ENCODE measurements at places on chromosomes 1 and 21. TPM values are rescaled to one million over a fixed set of nuclear protein-coding genes. Genes with fewer than 3 reads are reported as not detected.

DNA sequence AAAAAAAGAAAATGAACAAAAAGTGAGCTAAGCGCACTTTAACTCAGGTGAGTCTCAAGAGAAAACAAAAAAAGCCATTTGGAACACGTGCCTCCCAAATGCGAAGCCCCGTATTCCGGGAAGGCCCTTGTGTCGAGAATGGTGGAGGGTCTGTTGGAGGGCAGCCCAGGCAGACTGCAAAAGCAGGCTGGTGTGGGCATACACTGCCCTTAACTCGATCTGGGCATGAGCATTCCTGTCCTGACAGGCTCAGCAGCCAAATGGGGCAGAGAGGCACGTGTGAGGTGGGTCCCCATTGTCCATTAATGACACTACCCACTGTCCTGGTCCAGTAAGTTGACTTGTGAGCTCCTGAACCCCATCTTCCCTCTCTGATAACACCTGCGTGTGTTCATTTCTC, 57.7 kb downstream of the EVA1C start:
- DNase-seq = no peak

- no peak for DNase-seq
Measured at GRCh38 chr1:213550804-213551203, 437.0 kb upstream of the PROX1 start.

DNA sequence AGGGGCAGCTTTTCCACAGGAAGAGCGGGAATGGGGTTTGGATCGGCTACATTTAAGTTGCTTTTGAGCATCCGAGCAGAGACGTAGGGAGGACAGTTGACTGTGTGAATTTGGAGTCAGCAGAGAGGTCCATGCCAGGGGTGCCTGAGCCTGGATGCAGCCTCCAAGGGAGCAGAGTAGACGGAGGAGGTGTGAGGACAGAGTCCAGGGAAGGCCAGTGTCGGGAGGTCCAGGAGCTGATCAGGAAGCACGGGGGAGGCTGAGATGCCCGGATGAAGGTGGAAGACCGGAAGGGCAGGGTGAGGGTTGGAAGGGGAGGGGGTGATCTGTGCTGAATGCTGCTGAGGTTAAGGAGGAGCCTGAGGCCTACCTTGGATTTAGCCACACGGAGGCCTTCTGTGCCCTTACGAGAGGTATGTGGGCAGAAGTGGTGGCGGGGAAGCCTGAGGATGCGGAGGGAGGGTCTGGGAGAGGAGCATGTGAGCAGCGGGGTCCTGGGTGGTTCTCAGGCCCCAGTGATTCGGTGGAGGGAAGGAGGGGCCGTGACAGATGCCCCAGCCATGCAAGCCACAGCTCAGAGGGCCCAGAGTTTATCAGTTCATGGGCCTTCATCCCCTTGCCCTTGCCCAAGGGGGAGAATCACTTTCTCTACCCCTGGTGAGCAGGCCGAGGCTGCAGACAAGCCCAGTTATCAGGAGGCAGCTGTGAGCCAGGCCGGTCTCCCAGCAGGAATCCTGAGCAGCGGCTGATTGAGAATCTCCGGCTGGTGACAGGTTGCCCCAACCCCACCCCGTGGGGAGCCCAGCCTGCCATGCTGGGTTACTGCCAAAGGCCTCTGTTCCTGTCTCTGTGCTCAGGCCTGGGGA, 54.0 kb upstream of the ACTL8 start:
- no peak for DNase-seq

DNA sequence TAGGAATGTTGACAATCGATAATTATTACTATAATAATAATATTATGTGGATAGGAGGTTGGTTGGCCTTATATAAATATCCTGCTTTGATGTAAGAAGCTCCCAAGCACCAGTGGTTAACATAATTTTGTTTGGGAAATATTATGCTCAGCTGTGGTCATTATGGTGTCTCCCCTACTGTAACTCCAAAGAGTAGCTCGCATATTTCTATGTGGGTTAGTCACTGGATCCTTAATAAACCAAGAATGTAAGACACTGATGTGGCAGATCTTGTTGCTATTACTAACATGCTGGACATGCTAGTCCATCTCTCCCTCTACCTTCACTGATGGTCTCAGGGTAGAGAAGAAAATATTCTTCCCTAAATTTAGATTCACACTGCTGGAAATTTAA, 79.2 kb upstream of the RALGPS2 start:
- no peak for DNase-seq

DNA sequence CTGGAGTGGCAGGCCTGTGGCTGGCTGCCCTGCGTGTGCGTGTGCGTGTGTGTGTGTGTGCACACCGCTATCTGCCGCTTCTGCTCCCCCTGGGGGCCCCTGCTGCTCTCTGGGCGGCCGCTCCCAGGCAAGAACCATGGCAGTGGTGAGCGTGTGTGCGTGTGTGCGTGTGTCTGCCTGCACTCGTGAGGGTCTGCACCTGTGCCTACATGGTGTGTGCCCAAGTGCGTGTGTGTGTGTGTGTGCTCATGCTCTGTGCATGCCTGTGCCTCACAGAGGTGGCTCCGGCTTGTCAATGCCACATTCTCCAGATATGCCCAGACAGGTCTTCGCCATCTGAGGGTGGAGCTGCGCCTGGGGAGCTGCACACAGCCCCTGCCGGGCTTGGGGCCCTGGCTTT, 18.7 kb upstream of the PEX10 start:
- no peak for DNase-seq

LCE2B gene
- total RNA-seq = not detected

HPCA gene
- not detected for total RNA-seq

- no peak for DNase-seq
Measured at GRCh38 chr1:109371341-109371739, 26.4 kb downstream of the SORT1 start.

- DNase-seq = no peak
Measured at GRCh38 chr21:16420031-16420724, 690.4 kb downstream of the USP25 start.

DNA sequence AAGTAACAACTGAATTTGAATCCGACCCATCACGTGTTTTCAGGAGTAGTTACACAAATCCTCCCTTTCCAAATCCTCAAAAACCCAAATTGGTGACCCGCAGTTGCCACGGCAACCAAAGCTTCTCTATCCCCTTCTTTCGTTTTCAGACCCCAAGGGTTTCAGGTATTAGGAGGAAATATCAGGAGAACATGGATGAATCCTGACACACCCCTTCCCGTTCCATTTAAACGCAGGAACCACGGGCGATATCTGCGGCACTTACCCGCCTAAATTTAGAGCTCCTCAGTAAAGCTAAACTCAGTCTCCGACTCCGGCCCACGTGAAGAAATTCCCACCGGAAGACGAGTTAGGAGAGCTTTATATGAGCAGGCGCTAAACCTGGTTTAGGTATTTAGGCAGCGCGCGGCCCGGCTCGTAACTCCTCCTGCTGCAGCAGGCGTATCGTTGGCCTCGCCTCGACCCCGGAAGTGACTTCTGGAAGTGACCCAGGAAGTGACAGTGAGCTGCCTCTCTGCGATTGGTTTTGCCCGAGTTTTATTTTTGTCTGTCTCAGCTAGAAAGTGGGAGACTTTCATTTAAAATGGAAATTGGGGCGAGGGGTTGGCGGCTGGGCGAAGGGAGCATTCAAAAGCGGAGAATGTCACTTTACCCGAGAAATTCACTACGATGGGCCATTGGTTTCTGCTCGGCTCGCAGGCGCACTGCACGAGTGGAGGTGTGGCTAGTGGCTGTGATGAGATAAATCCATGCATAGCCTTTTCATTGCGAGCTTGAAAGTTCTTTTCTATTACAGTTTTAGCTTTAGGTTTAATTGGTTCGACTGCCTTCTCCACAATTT, at the start of gene TAF1A:
Gene TAF1A (minus strand): TSS at position 472 of the 841 bp plus-strand sequence.
- peak; percentile 79 for DNase-seq

THEM4 gene
- total RNA-seq = 42.2 TPM

DNA sequence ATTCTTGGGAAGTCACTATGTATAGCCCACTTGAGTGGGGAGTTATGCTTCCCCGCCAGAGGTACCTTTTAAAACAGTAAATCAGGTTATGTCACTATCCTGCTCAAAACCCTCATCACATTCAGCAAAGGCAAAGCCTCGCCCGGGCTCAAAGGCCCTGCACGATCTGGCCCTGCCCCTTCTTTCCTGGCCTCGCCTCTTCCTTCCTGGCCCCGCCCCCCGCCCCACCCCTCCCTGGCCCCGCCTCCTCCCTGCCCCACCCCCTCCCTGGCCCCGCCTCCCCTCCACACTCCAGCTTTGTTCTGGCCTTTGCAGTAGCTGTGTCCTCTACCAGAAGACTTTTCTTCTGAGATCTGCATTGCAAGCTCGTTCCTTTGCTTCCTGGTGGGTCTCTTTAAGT, 6.6 kb downstream of the LDLRAD2 start:
- no peak for DNase-seq

DNA sequence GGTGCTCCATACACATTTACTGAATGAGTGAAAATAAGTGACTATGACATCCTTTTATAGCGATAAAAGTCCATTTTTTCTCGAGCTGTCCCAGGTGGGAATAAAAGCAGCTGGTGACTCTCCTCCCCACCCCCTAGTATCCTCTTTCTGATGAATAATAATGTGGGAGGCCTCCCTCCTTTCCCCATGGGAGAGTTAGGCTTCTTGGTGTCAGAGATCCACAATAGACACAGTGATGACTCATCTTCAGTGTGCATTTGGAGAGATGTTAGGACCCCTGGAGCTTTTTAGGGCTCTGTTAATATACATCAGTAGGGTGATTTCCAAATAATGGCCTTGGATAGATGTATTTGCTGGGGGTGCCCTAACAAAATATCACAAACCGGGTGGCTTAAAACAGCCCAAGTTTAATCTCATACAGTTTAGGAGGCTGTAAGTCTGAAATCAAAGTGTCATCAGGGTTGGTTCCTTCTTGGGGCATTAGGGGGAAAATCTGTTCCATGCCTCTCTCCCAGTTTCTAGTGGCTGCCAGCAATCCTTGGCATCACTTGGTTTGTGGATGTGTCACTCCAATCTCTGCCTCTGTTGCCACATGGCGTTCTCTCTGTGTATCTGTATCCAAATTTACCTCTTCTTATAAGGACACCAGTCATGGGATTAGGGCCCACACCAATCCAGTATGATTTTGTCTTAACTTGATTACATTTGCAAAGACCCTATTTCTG, 4.4 kb upstream of the PHC2 start:
- no peak for DNase-seq

DNA sequence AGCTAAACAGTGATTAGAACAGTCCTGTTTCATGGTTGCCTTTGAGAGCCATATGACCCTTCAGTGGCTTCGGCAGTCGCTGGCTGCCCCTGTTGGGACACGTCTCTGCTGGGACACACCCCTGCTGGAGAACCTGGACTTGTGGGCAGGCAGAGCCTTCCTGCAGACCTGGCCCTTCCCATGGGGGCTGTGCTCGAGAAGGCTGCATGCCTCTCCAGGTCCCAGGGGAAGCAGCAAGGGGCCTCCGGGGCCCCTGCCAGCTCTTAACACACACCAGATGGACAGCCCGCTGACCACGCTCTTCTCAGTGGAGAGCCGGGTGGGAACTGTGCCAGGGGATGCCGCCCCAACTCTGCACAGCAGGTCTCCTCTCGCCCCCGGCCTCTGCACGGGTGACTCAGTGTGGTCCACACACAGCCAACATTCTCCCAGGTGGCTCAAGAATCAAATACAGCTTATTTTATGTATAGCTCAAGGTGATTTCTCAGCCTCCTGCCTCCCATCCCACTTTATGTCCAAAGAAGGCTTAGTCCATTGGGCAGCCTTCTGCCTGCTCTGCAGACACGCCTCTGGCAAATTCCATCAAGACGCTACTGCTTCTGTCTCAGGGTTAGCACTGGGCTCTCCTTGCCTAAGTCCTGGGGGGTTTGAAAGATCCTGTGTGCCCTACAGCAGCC, 450.8 kb downstream of the KIF26B start:
- no peak for DNase-seq

- DNase-seq = peak; percentile 41
Measured at GRCh38 chr21:44765231-44766013, 36.2 kb downstream of the UBE2G2 start.

- no peak for DNase-seq
Measured at GRCh38 chr1:172638885-172639831, 19.7 kb upstream of the FASLG start.

GRCh38 chr1:33335020-33335419, 14.1 kb upstream of the A3GALT2 start:
- DNase-seq = no peak

CFHR4 gene
- not detected for total RNA-seq

DNA sequence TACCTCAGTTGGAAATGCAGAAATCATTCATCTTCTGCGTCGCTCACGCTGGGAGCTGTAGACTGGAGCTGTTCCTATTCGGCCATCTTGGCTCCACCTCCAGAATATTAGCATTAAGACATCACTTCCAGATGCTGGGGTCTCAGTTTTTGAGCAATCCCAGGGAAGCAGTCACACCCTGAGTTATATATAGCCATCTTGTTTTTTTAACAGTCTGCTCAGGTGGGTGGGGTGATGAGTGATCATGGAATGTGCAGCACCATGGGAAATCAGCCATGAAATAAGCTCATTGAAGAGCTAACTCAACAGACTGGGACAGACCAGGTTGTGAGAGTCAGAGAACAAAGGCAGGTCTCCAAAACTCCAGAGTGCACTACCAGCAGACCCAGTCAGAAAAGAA, 27.0 kb upstream of the HMGB4 start:
- no peak for DNase-seq

DNA sequence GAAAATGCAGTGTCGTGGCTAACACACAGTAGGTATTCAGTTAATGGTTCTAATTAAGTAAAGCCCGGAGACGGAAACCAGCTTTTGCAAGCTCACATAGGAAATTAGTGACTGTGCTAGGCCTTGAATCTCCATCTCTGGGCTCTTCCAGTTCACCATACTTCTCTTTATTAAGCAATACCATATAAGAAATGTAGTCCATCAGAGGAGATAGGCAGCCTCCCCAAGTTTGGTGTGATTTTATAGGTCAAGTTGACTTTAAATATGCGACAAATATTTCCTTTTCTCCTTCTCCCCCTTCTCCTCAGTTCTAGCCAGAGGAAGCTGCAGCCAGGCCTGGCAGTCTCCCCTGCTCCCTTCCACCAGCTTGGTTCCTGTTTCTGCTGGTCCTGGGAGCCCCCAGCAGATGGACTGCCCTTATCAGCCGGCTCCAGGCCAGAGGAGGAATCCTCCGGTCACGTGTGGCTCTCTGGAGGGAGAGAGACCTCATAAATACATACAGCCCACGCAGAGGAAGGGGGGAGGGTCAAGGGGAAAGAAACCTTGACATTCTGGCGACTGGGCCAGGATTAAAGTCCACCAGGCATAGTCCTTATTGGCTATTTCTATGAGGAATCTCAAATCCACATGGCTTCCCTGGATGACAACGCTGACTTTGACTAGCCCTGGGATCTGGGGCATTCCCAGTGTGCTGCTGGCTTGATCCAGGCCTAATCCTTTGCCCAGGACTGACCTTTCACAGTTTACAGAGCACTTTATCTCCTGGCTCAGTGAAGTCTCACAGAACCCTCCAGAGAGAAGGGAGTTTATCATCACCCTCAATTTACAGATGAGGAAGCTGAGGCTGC, 115.1 kb upstream of the JUN start:
- no peak for DNase-seq

DNA sequence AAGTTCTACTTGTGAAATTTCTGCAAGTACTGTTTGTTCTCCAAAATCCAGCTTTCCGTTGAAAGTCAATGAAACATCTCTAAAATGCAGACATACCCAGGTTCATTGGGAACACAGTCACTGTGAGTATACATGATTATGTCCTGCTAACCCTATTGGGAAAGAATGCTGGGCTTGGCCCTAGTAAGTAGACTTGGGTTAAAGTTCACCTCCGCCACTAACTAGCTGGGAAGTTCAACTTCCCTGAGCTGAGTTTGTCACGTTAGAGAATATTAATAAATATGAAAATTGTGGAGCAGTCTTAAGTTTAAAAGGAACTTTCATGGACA, 10.5 kb upstream of the PGD start:
- DNase-seq = no peak
